ENCODE measurements at places on chromosomes 2 and 18.

DNA sequence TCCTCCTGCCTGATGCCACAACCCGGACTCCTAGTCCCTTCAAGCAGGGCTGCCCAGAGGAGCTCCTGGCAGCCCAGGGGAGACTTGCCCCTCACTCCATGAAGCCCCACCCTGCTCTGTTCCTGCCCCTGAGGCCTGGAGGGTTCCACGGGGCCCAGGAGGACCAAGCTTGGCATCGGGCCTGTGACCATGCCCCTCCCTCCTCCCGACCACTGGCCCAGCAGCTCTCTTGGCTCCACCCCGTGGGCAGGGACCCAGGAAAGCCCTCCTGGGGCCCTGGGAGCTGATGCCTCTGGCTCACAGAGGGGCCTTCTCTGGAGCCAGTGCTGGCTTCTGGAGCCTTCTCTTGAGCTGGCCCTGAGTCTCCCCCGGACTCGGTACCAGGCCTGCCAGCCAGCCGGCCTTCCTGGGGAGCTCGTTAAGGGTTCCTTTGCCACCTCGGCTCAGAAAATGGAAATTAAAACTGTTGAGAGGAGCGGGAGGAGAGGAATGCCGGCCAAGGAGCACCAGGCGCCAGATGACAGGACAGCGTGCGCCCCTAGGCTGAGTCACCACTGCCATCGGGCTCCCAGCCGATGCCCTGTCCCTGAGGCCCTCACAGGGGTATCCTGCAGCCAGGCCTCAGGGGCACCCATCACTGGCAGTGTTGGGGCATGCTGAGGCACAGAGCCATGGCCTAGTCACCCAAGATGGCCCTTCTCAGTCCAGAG is 40.6 kb upstream of the SNED1 start:
- DNase-seq = no peak

DNA sequence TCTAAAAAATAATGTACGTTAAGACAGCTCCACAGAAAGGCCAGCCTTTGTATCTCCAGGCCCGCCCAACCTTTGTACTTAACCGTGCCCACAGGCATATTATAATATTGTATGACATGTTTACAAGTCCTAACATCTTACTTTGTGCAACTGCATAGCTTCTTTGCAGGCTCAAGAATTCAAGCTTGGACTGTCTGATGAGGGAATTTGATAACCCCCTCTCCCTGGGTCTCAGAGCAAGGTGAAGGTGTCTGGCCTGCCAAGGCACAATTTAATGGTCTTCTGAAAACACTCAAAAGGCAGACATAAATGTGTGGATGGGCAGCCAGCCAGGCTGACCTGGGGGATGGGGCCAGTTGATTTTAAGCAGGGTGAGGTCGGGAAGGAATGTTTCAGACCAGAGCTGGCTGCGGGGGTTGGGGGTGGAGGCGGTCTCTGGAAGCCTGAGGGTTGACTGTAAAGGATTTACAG is 732.7 kb upstream of the FANCL start:
- no peak for DNase-seq

GRCh38 chr18:24427484-24427883 is 1.0 kb downstream of the IMPACT start:
- DNase-seq = no peak

- DNase-seq = peak; percentile 44
These were observed at the start of gene RNPEPL1 for GRCh38 chr2:240567872-240568677. Gene RNPEPL1 (plus strand): TSS chr2:240568484. CDS start chr2:240568587, 103 bp downstream.

- no peak for DNase-seq
These were observed 121.2 kb downstream of the CABYR start for GRCh38 chr18:24259869-24260641.

DNA sequence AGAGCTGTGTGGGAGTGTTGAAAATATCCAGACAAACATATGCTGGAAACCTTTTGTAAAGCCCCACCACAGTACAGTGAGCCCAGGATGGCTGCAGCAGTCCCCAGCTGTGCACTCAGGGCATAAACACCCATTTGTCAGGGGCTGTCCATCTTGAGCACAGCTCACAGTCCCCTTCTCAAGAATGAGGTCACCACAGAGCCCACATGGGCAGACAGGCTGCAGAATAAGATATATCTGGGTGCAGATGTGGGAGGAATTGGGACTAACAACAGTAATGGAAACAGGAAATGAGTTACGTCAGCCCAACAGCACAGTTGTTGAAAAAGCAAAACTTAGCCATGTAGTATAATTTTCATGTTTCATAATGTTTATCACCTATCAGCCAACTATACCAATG is 219.6 kb downstream of the ETAA1 start:
- no peak for DNase-seq

DNA sequence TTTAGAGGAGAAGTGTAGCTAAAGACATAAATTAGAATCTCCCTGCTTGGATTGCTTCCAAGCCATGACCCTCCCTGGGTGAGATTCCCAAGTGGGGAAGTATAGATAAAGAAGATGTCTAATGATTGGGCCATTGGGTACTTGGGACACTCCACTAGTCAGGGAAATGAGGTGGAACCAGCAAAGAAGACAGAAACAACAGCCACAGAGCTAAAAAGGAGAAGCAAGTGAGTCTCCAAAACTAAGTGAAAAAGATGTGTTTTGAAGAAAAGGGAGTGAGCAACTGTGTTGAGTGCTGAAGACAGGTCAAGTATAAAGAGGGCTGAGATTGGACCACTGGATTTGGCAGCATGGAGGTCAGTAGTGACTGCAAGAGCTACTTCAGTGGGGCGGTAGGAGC is 276.7 kb upstream of the STON1 start:
- no peak for DNase-seq

DNA sequence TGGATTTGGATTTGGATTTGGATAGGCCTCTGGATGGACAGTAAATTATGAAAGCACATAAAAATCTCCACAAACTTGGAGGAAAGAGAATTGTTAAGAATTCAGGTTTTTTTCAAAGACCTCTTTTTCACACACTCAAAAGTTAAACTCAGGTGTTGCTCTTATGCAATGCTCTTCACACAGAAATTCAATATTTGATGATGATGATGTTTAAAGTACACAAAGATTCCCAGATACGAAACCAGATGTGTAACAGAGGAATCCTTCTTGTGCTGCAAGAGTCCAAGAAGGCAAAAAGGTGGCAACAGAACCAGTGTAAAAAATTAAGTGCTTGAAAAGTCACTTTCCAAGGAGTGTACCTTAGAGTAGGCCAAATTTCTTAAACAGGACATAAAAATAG is 75.8 kb upstream of the SPATS2L start:
- DNase-seq = no peak

DNA sequence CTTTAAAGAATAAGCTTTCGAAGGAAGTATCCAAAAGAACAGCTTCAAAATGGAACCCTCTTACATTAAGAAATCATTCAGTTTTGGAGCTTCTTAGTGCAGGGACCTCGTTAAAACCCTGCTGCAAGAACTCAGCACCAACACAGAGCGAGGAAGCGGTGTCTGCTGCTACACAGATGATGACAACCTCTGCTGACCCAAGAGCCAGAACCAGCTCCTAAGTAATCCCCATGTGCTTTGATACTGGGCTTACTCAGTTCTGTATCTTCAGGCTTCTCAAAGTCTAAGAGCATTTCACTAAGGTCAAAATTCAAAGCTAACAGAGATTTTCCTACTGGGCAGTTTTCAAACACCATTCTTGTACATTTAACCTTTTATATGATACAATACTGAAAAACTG is 194.6 kb downstream of the STK39 start:
- DNase-seq = no peak

GRCh38 chr18:48292782-48293424 is 116.3 kb downstream of the ZBTB7C start:
- DNase-seq = no peak

- no peak for DNase-seq
These were observed 14.7 kb upstream of the MRPL33 start for GRCh38 chr2:27756544-27757498.

GRCh38 chr2:214014551-214015220 is 396.2 kb upstream of the VWC2L start:
- DNase-seq = no peak

DNA sequence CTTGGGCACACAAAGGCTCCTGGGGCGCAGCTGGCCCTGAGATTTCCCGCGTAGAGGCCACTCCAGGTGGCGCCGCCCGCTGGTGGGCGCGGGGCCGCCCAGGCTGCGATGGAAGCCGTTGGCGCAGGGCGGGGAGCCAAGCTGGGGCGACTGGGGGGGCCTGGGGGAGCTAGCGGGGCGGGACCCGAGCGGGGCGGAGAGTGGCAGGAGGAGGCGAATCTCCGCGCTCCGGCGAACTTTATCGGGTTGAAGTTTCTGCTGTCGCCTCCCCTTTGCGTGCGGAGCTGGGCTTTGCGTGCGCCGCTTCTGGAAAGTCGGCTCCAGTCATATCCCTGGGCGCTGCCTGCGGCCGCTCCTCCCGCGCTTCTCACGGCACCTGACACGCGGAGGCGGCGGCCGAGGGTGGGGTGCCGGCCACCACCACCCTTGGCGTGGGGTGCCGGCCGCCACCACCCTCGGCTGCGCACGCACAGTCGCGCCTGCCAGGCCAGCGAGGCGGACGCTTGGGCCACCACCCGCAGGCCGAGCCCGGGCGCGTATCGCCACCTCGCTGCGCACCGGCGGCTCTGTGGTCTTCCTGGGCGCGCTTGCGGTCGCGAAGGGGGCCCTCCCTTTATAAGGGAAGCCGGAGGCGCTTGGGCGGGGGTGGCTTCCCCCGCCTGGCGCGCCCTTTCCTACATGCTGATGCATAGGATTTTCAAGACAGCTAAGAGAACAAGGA is 919 bp upstream of the CYP1B1 start:
- DNase-seq = no peak

GRCh38 chr2:162566666-162567065 is 222.7 kb downstream of the GCA start:
- DNase-seq = no peak

- no peak for DNase-seq
These were observed 47.2 kb downstream of the VAPA start for GRCh38 chr18:9961041-9961440.

- no peak for DNase-seq
These were observed 36.3 kb upstream of the TANC1 start for GRCh38 chr2:158932131-158932645.

- DNase-seq = no peak
These were observed 160.3 kb upstream of the VRK2 start for GRCh38 chr2:57886161-57886786.

- DNase-seq = peak; percentile 14
These were observed 39.6 kb downstream of the DOCK10 start for GRCh38 chr2:225002656-225003045.

DNA sequence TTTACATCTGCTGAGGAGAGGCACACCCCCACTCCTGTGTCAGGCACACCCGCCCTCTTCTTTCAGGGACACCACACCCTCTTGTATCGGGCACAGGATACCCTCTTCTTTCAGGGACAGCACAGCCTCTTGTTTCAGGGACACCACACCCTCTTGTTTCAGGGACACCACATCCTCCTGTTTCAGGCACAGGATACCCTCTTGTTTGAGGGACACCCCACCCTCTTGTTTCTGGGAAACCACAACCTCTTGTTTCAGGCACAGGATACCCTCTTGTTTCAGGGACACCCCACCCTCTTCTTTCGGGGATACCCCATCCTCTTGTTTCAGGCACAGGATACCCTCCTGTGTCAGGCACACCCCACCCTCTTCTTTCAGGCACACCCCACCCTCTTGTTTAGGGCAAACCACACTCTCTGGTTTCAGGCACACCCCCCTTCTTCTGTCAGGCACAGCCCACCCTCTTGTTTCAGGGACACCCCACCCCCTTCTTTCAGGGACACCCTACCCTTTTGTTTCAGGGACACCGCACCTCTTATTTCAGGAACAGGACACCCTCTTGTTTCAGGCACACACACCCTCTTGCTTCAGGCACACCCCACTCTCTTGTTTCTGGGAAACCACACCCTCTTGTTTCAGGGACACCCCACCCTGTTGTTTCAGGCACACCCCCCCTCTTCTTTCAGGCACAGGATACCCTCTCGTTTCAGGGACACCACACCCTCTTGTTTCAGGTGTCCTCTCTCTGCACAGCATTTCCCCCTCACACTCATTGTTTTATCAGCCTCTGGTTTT is 96.2 kb downstream of the TPO start:
- peak; percentile 20 for DNase-seq

- no peak for DNase-seq
These were observed 16.5 kb downstream of the ELMOD3 start for GRCh38 chr2:85371045-85371444.

DNA sequence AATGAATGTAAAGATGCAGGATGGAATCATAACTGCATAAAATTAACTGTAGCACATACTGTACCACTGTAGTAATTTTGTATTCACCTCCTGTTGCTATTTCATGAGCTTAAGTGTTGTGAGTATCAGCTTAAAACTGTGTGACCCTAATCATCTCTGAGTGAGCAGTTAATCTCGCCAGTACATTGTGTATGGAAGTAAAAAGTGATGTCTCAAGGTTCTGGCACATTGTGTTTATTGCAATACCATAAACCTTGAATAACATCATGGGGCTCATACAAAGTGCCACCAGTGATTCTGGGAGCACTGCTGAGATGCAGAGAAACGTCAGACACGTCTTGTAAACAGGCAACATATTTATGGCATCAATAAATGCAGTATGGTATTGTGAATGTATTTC is 124.5 kb downstream of the PMAIP1 start:
- DNase-seq = no peak

- DNase-seq = no peak
These were observed 285.9 kb downstream of the CLIP4 start for GRCh38 chr2:29400930-29401653.

- DNase-seq = peak; percentile 38
These were observed 15.4 kb downstream of the HK2 start for GRCh38 chr2:74849228-74849892.

- no peak for DNase-seq
These were observed 1.9 kb downstream of the GLI2 start for GRCh38 chr2:120737340-120738101.

GRCh38 chr2:60882971-60883753 is 1.8 kb downstream of the REL start:
- DNase-seq = no peak

GRCh38 chr2:229022652-229023051 is 248.4 kb downstream of the PID1 start:
- no peak for DNase-seq

GRCh38 chr2:123999681-124000080 is 25.4 kb upstream of the CNTNAP5 start:
- no peak for DNase-seq

DNA sequence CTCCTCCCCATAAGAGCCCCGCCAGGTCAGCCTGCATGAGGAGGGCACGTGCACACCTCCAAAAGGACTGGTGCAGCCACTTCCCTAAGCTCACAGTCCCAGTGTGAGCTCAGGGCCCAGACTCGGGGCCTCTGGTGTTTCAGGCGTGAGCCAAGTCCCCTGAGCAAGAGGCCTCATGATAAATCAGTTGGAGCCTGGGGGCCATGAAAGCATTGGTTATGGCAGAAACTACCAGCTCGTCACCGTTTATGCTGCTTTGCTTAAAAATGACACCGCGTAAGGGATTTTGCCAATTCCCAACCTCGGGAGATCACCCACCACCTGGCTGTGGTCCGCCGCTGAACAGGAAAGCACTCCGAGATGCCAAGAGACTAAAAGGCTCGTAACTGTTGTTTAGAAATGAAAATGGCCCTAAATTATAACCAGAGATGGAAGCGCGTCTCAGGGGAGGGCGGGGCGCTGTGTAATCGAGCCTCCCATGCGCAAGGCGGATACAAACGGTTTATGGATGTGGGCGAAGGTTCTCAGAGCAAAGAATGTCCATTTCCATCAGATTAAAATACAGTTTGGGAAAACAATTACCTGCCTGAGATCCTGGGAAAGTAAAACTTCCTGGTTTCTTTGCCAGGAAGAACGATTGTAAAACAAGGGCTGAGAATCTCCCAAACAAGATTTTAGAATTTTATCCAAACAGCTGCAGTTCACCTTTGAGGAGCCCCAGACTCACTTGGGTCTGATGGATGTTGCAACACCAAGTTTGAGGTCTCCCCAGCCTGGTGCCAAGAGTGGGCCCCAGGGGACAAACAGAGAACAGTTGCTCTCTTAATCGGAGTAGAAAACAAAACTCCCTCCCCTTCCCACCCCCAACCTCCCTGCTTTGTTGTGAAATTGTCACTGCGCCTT is 141.4 kb downstream of the BCL2 start:
- DNase-seq = no peak

Measured in activated effector memory CD4-positive, alpha-beta T cell treated with Interleukin-2 at 50 U/mL for 16 hours (primary cell).